ENCODE measurements at places on chromosomes 6 and 20.

GRCh38 chr20:24589815-24590177, 120.4 kb downstream of the SYNDIG1 start:
- DNase-seq: no peak

- DNase-seq: no peak
These were observed 241.4 kb downstream of the SLC24A3 start for GRCh38 chr20:19453862-19454261.

DNA sequence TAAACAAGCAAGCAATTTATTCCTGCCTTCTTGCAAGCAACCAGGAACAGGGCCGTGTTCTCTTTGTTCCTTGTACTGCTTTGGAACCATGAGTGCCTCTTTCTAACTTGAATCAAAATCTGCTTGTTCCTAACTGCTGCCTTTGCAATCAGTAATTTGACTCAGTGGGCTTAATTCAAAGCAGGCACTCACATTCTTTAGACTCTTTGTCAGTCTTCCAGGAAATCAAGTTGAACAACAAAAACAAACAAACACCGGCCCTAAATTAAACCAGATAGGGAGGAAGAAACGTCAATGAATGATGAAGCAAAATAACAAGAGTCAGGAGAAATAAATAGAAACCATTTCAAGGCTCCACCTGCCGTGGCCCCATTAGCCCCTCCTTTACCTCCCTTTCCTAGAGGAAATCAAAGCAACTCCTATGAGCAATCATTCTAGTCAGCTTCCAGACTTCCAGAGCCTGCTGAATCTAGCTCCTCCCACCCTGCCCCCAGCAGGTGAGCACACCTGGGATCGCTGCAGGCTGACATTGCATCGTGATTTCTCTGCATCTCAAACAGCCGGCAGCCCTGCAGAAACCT, 582.2 kb upstream of the FLRT3 start:
- peak; percentile 64 for DNase-seq

- no peak for DNase-seq
These were observed 366.4 kb downstream of the BTBD9 start for GRCh38 chr6:38273325-38273724.

All from iPS-NIHi11 (cell line).